Cardiac septum (tissue), 1 donor: ENCODE measurements at places on chromosomes 2 and 18. TPM values are rescaled to one million over a fixed set of nuclear protein-coding genes. Genes with fewer than 3 reads are reported as not detected.

GRCh38 chr18:79400091-79400590, 4.4 kb downstream of the NFATC1 start:
- no peak for DNase-seq

- no peak for DNase-seq
Measured at GRCh38 chr2:163856941-163857340, 121.1 kb upstream of the FIGN start.

DNA sequence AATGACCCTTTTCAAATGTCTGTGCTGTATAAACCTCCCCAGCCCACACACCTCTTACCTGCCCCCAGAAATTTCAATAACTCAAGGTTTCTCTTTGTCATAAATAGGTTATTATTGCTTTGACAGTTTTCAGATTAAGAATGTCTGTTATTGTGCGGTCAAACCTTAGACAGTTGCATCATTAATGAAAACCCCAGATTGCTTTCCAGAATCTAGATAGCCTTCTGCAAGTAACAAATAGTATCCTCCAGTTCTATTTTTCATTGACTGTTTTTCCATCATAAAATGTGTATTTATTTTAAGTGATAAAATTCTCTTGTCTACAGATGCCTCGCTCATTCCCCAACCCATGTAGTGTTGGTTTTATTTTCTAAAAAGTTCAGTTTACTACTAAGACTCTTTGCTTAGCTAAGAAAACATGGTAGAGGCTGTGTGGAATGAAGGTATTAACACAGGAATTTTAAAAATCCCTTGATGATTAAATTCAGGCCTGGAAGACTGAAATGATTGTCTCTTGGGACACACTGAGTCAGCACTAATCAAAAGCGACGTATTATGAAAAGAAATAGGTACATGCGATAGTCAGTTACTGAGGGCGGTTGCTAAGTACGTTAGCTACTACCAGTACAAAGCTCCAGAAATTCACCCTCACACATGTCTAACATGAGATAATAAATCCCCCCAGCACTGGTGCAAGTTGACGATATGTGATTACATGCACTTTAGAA, 38.4 kb upstream of the ITGAV start:
- no peak for DNase-seq

DNA sequence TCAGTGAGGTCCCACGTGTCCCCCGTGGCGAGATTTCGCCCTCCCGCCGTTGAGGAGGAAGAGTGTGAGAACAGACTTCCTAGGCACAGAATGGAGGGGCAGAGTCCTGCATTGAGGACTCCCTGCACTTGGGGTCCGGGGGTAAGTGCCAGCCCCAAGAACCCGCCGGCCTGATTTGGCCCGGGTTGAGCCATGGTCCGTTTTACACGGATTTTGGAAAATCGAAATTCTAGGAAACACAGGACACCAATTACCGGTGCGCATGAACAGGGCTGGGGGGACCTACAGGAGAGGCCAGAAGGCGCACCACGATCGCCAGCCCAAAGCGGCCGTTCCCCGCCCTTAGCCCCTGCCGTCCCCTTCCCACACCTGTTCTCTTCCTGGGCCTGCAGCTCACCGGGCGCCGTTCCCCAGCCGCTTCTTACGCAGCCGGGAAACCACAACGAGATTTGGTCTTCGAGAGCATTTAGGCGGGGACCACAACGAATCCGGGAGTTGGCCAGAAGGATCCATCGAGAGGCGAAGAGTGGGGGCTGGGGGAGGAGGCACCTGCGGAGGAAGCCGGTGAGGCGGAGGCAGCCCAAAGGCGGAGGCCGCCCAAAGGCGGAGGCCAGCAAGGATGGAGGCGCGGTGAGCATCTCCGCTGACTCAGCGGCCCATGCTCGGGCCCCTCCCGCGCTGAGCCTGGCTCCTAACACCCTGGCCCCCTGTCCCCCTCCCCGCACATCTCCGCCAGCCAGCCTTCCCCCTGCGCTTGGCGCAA, 464 bp upstream of the TLX2 start:
- no peak for DNase-seq

C1QL2 gene
- total RNA-seq: not detected

CCBE1 gene
- total RNA-seq: 0.05 TPM

ACADL gene
- 6.2 TPM for total RNA-seq

AGXT gene
- total RNA-seq: not detected
